ENCODE measurements at places on chromosomes 16 and 17.

- no peak for DNase-seq
Measured at GRCh38 chr16:9177861-9178260, 86.4 kb downstream of the HAPSTR1 start.

GRCh38 chr17:33942414-33942813 lies 312.7 kb upstream of the CCL2 start:
- DNase-seq: no peak

DNA sequence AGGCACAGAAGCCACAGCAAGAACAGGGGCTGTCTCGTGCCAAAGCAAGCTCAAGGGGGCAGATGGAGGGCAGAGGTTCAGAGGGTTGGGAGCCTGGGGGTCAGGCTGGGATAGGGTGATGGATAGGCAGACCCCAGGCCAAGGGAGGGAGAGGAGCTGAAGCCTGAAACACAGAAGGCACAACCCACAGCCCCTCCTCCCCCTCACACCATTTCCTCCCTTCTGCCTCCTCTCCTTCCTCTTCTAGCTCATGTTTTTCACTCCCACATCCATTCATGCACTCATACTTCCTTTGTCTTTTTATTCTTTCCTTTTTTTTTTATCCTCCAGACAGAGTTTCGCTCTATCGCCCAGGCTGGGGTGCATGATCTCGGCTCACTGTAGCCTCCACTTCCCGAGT lies 61.1 kb downstream of the SOCS1 start:
- DNase-seq: no peak

DNA sequence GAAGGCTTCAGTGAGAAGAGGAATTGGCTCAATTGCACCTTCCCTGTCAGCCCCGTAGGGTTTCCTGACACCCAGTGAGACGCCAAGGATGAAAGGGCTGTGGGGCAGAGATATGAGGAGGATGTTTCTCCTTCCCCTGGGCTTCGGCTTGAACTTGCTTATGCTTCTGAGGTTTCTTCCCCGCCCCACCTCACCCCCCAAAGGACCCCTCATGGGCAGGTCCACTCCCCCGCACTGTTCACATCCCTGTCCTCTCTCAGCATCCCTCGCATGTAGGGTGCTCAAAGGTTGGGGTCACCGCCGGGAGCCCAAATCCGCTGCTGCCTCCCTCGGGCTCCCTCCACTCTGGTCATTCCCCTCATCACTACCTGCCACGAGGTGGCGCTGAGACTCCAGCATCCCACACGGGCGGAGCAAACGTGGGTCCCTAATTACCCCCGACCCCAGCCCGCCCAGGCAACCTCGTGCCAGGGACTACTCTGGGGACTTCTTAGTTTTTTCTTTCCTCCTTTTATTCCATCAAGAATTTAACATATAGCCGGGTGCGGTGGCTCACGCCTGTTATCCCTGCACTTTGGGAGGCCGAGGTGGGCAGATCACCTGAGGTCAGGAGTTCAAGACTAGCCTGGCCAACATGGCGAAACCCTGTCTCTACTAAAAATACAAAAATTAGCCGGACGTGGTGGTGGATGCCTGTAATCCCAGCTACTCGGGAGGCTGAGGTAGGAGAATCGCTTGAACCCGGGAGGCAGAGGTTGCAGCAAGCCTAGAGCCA lies 3.3 kb upstream of the TRARG1 start:
- DNase-seq: peak; percentile 74

- DNase-seq: no peak
Measured at GRCh38 chr17:1999557-2000251, 25.4 kb downstream of the RTN4RL1 start.

DNA sequence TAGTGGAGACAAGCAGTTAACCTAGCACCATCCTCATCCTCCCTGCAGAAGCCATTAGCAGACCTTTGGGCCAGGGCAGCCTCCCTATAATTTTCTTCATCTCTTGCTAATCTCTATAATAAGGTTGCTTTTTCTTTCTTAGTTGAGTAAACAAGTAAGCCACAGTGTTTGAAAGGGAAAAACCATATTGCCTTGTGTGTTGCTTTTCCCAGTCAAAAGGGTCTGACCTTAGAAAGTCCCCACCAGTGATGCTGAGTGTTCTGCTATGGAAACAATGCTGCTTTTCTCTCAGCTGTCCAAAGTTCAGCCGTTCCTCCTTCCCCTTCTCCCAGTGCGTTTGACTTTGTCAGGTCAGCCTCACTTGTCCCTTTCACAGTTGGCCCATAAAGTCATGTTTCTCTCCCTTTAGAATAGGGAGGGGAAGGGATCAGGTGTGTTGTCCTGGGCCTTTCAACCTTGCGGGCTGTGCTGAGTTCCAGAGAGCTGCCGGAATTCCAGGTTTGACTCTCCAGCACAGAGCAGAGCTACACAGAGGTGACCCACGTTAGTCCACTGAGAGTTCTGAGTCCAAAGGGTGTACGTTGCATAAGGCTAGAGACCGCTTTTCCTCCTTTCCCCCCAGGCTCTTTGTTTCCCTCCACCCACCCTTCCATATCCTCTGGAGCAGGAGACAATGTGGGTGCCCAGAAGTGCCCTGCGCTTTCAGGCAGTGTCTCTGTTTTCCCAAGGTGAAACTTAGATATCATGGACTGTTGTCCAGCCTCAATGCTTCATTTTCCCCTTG lies 15.9 kb upstream of the CLEC18C start:
- DNase-seq: no peak

GRCh38 chr17:76462556-76463290 lies 4.7 kb upstream of the AANAT start:
- no peak for DNase-seq

DNA sequence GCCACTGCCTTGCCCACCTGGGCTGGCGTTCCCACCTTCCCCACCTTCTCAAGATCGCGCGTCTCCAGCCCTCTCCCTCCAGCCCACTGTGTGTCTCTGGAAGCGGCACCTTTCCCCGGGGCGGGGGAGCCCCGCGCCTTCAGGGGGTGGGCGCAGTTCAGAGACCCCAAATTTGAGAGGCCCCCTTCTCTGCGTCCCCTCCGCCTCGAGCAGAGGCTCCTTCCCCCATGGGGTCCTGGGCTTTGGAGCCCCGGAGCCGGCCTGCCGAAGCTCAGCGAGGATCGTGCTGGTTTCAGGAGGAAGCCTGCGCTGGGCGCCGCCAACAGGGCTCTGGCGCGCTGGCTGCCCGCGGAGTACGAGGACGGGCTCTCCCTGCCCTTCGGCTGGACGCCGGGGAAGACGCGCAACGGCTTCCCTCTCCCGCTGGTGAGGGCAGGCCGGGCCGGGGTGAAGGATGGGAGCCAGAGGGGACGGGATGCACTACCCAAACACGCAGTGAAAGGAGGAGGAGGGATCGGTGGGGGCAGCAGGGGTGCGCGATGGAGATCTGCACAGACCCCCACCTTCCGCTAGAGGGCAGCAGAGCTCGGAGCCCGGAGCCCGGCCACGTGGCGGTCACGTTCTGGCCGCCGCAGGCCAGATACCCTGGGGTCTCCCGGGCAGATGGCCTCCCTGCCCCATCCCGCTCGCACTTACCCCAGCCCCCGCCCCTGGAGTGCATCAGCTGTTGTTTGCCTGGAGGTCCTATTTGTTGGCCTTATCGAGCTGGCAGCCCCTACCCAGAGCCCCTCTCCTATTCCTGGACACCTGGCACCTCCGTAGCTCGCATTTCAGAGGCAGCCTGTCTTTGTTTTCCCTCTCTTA lies 11.1 kb downstream of the LPO start:
- peak; percentile 83 for DNase-seq

DNA sequence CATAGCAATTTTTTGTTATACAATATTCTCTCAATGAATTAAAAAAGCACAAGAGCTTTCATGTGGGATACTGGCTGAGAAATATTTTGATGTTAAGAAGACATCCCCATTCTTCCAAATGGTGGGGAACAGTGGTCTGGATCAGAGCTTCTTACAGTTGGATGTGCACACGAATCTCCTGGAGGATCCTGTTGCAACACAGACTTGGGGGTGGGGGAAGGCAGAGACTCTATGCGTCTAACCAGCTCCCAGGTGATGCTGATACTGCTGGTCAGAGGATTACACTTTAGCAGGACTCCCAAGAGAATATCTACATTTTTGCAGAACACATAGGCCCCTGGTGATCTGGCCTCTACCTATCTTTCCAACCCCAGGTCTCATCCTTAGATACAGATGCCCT lies 108.3 kb downstream of the SPACA3 start:
- DNase-seq: no peak

DNA sequence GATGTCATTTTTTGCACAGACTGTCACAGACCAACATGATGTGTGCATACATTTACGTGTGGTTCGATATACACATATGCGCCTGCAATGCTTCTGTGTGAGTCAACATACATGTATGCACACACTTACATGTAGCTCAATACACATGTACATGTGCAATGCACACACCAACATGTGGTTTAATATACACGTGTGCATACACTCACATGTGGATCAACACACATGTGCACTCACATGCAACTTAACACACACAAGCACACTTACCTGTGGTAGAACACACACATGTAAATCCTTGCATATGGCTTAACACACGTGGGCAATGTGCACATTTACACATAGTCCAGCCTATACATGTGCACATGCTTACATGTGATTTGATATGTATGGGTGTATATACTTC lies 97.5 kb downstream of the CYLD start:
- DNase-seq: no peak

DNA sequence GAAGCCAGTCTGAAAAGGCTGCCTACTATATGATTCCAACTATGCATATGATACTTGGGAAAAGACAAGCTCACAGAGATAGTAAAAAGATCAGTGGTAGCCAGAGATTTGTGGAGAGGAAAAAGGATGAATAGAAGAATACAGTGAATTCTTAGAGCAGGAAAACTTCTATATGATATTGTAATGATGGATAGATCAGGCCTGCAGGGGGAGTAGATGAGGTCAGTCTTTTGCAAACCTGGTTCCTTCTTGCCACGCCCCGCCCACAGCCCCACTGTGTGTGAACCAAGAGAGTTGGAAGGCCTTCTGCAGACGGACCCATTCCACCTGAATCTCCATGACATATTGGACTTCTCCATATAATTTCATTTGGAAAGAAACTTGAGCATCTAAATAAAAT lies 761 bp upstream of the CCL8 start:
- no peak for DNase-seq

- no peak for DNase-seq
Measured at GRCh38 chr17:51607512-51607911, 347.2 kb downstream of the UTP18 start.

- no peak for DNase-seq
Measured at GRCh38 chr16:9528511-9529079, 437.2 kb downstream of the HAPSTR1 start.

DNA sequence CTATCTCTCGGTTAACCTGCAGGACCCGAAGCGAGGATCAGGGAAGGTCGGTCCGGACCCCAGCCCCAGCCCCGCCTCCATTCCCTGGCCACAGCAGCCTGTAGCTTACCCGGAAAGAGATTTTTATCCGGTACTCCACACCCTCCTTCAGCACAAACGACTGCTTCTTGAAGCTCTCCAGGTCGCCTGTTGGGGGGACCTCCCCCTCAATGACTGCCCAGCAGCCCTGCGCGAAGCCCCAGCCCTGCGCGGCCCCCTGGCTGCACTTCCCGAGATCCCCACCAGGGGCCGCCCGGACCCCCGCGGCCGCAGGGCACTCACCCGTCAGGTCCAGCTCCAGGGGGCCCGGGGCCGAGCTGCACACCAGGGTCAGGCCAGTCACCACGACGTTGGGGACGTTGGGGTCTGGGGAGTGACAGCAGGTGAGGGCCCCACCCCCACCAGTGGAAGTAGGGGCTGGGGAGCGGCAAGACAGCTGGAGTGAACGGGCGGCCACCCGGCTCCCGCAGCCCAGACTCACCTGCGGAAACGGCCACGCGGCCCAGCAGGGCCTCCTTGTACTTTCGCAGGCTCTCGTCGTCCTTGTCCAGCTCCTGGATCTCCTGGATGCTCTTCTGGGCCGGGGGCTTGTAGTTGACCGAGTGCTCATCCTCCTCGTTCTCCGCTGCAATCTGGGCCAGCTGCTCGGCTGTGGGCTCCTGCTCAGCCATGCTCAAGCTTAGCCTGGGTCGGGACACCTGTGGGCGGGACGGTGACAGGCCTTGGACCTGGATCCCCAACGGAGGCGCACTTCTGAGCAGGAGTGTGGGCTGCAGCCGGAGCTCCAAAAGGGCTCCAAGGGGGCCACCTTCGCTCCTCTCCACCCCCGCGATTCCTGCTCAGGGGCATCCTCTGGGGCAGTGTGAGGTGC lies 1.7 kb downstream of the ARHGDIA start:
- no peak for DNase-seq

DNA sequence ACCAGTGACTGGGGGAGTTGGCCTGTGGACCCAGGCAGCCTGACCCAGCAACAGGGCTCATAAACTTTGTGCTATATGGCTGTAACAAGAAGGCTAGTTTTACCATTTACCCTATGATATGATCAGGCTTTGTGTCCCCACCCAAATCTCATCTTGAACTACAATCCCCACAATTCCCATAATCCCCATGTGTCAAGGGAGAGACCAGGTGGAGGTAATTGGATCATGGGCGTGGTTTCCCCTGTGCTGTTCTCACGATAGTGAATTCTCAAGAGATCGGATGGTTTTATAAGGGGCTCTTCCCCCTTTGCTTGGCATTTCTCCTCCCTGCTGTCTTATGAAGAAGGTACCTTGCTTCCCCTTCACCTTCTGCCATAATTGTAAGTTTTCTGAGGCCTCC lies 111.2 kb upstream of the NLRP1 start:
- DNase-seq: no peak

- DNase-seq: peak; percentile 62
Measured at GRCh38 chr16:3020247-3020603, at the start of gene TNFRSF12A. TNFRSF12A (plus strand) TSS chr16:3020368; CDS start chr16:3020398, 30 bp downstream.

DNA sequence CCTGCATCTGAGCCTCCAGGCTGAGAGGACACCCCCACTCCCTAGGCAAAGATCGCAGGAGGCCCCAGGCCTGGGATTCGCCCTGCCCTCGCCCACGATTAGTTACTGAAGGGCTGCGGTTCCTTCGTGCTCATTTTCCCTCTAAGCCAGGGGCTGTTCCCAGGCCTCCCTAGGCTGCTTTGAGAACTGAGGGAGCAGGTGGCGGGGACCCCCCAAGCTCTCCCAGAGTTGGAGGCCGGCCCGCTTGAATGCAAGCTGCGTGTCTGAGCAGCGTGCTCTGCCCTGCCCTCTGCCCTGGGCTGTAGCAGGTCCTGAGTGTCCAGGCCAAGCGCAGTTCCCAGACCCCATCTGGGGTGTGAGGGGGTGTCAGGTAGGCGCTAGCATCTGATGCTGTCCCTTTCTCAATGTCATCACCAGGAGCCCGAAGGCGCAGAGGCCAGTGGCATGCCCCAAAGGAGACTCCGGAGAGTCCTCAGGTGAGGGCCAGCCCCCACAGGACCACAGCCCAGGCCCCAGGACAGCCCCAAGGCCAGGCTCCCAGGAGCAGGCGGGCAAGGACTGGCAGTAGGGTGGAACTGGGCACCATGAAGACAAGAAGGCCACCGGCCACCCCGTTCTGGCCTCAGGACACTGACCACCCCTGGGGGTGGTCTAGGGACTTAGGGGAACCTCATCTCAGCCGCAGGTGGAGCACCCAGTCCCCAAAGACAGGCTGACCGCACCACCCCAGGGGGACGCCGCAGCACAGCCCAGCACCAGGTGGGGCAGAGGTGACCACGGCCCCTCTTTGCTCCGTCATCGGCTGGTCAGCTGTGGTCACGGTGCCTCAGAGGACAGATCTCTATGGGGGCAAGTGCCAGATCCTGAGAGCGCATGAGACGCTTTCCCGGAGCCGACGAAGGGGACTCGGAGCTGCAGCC lies 14.6 kb downstream of the ENDOV start:
- no peak for DNase-seq

- DNase-seq: no peak
Measured at GRCh38 chr16:14531613-14532012, 98.4 kb downstream of the PARN start.
